NCI-H1092 (cell line): ENCODE measurements at places on chromosomes 11 and 22.

- DNase-seq, result no peak
These were observed 137.4 kb downstream of the PLEKHA7 start for GRCh38 chr11:16876837-16877236.

GRCh38 chr11:66123902-66124301, 53.8 kb downstream of the PACS1 start:
- no peak for DNase-seq

DNA sequence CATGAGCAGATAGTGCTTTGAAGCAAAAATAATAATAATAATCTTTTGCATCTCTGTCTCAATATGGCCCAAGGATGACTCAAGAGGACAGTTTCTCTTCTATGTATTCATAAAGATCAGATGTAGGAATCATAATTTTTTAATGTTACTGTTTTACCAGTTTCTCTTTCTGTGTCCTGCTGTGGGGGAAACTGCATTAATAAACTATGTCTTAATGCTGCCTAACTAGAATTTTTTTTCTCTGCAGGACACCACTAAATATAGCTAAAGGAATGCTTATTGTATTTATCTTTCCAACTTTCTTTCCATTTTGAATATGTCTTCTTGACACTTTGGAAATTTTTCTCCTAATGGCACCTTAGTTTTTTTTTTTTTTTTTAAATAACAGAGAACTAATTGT, 6.5 kb downstream of the FJX1 start:
- DNase-seq, result no peak

GRCh38 chr11:16605389-16605893, 133.0 kb upstream of the C11orf58 start:
- peak; percentile 18 for DNase-seq

DNA sequence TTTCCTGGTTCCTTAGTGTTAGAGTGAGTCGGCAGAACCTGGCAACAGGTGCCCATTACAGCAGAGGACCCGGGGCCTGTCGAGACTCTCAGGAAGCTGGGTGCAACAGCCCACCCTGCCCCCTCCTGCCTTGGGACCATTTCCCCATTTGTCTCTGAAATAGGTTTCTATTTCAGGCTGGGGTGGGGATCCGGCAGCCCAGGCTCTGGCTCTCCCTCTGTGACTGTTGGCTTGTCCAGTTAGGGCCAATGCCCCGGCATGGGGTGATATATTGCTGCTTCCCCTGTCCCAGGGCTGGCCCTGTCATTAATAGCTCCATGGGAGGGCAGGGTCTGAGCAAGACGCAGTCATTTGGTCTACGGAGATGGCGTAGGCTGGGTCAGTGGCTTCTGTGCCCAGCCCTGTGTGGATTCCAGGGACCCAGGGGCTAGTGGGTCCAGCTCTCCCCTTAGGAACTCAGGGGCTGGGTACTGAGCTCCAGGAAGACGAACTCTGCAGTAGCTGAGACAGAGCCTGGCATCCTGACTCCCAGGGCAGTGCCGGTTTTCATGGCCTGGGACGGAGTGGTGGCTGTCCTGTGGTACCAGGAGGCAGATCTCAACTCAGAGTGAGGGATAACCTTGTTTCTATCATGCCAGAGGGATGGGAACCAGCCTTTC, 2.7 kb downstream of the P2RY6 start:
- no peak for DNase-seq

- no peak for DNase-seq
These were observed 640.8 kb downstream of the FAM181B start for GRCh38 chr11:82092904-82093303.

- DNase-seq, result peak; percentile 30
These were observed 7.6 kb upstream of the FTH1 start for GRCh38 chr11:61974766-61975631.

- DNase-seq, result no peak
These were observed 560.8 kb downstream of the ETS1 start for GRCh38 chr11:128026596-128026995.

DNA sequence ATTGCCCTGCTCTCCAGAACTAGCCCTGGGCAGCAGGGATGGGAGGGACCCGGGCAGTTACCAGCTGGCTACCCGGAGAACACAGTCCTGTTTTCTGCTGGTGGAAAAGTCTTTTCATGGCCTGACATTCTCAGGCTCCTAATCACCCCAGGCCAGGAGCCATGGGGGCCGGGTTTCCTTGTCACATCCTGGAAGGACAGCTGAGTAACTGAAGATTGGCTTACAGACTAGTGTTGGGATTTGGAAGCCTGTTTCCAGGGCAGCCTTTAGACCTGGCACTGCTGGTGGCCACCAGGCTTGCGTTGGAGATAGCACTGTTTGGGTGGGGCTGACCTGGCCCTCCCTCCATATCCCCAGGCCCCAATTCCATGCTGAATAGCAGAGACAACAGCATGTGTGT, 349.0 kb downstream of the CTTN start:
- no peak for DNase-seq

DNA sequence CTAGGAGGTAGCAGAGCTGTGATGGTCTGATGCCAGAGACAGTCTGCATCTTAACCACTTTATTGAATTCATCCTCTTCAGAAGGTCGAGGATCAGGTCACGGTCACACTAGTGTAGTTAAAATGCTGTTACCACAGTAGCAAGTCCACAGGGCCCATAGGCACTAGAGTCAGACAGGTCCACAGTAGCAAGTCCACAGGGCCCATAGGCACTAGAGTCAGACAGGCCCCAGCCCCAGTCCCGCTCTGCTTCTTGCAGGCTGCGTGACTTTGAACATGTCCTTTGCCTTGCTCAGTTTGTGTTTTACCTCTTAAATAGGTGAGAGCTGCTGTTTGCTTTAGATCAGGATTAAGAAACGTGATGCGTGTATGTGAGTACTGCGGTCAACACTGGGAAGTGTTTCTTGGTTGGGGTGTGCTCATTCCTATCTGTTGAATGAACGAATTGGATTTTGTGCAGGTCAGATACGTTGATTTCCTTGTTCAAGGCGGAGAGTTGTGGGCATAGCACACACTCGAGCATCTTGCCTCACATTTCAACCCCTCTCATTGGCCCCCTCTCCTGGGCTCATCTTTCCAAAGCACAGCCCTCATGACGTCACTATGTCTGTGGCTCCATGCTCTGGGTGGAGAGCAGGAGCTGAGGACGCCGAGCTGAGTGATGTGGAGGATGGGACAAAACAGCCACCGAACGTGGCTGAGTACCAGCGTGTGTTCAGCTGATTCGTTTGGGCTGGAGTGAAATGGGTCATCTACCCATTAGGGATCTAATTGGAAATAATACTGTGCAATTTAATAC, 191.7 kb downstream of the TBC1D22A start:
- DNase-seq, result no peak

DNA sequence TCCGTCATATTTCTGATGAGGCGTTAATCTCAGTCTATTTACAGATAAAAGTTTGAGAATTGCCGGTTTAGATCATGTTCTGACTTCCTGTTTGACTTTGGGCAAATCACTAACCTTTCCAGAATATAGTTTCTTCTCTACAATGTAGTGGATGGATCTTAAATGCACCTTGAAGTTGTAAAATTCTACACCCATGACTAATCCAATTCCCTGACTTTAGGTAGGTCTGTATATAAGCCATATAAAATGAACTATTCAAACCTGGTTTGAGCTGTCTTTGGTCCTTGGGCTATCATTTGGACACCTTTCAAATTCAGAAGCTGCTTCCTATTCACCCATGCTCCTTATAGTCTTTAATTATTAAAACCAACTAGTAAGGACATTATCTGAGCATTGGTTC, 52.2 kb upstream of the BLID start:
- no peak for DNase-seq

DNA sequence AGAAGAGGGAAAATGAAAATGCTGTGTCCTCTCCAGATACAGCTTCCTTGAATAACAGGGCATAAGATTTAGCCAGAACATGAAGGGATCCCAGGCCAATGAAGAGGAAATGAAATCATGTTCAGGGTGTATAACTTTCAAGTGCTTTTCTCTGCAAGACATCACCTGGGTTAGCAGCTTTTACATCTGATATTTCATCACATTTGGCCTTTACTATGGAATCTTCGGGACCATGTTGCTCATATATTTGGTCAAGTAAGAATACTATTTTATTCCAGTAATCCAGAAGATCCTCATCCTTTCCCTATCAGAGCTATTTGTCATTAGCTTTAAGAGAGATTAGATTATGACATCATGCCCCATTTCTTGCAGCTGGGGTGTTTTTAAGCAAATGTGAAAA, 66.3 kb upstream of the OR5AK2 start:
- no peak for DNase-seq

GRCh38 chr22:43152003-43152356, 621 bp downstream of the TSPO start:
- DNase-seq, result no peak

GRCh38 chr22:44025171-44026065, 1.3 kb downstream of the PARVB start:
- no peak for DNase-seq

- no peak for DNase-seq
These were observed 70.4 kb downstream of the FBXO7 start for GRCh38 chr22:32544953-32545558.

- DNase-seq, result no peak
These were observed 258.4 kb downstream of the DYNC2H1 start for GRCh38 chr11:103367650-103368049.

- no peak for DNase-seq
These were observed 59.6 kb downstream of the MTNR1B start for GRCh38 chr11:93028960-93029522.

GRCh38 chr11:114348200-114349191, 51.8 kb downstream of the C11orf71 start:
- peak; percentile 14 for DNase-seq

- DNase-seq, result no peak
These were observed 395.0 kb upstream of the CCDC90B start for GRCh38 chr11:83681031-83681781.

- no peak for DNase-seq
These were observed 34.3 kb downstream of the PLEKHB1 start for GRCh38 chr11:73680687-73681086.

- DNase-seq, result no peak
These were observed 682.8 kb downstream of the TBC1D22A start for GRCh38 chr22:47445212-47445611.

GRCh38 chr11:78586452-78587046, 11.9 kb upstream of the NARS2 start:
- DNase-seq, result no peak
